ENCODE measurements at places on chromosomes 6 and 20.

DNA sequence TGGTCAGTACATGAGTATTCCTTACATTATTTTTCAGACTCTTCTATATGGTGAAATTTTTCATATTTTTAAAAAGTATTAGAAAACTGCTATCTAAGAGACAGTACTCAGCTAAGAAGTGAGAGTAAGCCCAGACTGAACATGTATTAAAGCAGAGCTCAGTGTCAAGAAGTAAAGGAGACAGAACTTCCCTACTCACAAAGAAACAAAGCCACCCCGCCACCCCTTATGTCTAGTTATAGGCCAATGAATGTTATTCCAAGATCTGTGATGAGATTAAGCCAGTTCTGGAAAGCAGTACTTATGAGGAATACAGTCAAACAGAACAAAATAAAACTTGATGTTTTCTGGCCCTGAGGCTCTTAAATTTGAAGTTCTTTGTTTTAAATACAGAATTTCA is 114.5 kb downstream of the RNGTT start:
- no peak for DNase-seq

DNA sequence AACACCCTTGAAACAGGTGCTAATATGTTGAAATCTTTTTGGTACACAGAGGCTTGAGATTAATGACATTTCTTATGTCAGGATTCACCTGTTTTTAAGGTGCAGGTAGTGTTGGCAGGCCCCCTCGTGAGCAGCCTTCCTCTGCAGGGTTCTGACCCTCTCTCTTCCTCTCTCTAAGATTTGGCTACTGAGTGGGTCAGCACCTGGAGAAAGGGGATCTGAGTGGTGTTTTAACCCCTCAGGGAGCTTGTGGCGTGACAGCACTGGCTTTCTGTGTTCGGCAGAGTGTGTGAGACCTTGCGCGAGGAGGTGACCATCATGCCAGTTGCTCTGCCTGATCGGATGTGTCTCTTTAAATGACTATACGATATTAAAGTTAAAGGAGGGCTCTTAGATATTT is 37.1 kb downstream of the HIVEP1 start:
- DNase-seq, result no peak

DNA sequence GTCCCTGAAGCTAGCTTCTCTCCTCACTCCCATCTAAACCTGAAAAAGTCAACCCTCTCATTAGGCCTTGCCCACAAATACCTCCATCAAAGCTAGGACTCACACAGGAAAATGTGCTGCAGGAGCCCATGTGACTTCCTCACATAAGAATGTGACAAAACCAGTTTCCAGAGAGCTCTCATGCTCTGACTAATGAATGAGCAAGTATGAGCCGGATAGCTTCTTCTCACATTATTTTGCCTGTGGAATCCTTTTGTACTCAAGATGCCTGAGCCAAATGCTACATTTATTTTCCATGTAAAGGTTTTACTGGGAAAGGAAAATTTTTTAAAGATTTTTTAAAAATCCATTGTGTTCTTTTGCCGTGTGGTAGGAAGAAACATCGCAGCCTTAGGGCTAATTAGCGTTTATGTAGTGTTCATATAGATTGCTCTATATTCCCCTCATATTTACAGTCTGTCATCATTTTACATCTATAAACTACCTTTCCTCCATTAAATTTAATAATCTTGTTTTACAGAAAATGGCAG is 68.6 kb upstream of the CCN6 start:
- DNase-seq, result no peak

DNA sequence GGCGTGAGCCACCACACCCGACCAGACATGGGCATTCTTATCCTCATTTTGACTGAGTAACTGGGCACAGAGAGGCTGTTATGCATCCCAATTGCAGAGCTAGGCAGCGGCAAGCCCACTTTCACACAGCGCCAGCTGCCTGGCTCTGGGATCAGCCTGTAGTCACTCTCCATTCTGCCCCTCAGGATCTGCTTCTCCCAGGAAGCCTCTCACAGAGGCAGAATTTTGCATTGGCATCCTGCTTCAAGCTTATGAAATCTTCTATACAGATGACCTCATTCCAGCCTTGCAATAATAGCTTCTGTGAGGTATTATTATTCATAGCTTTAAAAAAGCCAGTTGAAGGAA is 37.0 kb upstream of the IER3 start:
- no peak for DNase-seq

- no peak for DNase-seq
These were observed 202.4 kb downstream of the MOXD1 start for GRCh38 chr6:132198896-132199295.

DNA sequence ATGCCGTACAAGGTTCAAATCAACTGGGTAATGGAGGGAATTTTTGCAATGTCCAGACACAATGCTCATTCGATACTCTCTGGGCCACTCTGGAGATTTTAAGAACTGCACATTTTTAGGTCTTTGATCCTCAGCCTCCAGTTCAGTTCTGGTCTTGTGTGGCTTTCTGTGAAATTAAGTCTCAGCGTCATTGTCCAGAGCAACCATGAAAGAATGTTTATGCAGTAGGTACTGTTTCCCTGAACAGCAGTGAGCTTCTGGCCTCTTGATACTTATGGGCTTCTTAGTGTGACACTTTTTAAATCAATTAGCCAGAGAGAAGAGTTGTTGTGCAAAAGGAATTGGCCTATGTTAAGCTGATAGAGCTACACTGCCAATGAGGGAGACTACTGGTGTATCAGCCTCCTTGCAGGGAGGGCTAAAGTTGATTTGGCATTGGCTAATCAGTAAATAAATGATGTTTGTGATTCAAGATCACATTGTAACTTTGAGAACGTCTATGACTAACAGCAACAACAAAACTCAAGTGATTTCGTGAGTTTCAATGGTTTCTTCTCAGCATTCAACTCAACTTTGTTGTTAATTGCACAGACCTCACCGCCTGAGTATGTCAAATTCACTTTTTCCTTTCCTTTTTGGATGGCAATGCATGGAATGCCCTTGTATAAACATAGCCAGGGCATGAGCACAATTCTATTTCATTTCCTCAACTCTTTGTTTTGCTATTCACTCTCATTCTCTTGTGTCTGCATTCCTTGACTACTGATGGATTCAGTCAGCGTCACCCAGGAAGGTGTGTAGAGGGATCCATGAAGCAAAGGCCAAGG is 85.1 kb downstream of the GJA1 start:
- DNase-seq, result no peak

DNA sequence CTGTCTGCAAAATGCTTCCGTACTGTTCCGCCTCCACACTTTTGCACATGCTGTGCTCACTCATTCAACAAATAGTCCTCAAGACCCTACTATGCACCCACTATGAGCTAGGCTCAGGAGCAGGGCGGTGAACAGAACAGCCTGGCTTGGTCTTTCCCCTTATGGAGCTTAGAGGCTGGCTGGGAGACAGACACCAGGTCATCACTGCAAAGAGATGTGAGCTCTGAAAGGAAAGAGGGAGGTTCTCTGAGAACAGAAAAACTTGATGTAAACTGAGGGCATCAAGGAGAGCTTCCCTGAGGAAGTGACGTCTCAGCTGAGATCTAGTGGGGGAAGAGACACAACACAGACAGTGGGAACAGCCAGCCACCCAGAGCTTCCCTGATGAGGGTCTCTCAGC is 31.0 kb upstream of the TGM2 start:
- no peak for DNase-seq

- DNase-seq, result no peak
These were observed 272.1 kb upstream of the DEFB115 start for GRCh38 chr20:30985386-30985785.

DNA sequence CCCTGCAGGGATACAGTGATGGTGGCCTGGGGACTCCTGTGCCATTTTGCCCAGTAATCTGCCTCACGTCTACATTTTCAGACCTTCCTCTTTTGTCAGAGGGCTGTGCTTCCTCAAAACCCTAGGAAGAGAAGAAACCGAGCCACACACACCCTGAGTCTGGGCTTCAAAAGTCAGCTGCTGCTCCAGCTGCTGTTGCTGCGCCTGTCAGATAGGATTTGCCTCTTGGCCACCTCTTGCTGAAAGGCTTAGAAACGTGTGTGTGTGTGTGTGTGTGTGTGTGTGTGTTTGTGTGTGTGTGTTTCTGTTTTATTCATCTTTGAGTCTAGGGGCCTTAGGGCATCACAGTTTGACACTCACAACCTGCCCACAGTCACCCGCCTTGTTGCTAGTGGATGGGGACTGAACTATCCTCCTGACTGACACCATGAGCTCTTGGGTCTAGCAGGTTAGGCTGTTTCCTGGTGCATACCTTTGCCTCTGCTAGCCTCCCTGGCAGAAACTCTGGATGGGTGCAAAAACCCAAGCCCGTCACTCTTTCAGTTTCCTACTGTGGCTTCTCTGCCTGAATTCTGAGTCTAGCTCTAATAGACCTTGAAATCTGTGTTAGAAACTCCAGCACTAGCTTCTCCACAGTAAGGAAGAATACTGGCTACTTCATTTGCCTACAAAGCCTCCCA is 94.9 kb upstream of the CEP85L start:
- DNase-seq, result no peak

- DNase-seq, result no peak
These were observed 17.9 kb downstream of the SLA2 start for GRCh38 chr20:36628076-36628475.

- DNase-seq, result no peak
These were observed 361.9 kb upstream of the JARID2 start for GRCh38 chr6:14883921-14884320.

DNA sequence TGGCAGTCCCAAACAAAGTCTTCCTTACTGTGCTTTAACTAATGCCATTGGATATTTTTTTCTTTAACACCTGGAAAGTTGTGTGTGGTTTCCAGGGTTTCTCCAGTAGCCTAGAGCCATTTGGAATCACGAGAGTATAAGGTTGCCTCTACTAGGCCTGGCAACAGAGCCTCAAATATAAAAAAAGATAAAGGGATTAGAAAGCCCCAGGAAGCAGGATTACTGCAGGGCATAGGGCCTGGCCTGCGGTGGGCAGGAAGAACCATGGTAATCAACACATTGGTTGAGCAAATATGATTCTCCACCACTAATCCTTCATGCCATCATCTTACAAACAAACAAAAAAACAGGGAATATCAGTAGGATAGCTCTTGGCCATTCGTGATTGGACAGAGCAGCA is 177.8 kb upstream of the GGTLC1 start:
- no peak for DNase-seq

DNA sequence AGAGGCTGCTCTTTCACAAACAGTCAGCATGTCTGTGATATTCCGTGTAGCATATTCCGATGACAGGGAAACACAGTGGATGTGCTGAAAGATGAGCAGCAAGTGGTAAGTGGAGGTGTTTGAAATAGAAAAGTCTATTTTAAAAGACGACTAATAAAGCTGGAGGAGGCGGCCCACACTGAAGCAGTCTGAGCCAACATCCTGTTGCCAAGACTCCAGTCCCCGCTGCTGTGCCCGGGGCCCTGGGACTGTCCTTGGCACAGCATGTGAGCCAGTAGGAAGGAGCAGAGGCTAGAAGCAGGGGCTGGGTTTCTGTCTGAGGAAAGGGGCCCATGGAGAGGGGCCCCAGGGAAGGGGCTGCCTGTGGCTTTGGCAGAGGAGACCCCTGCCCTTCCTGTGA is 351.5 kb upstream of the CHD6 start:
- DNase-seq, result no peak

DNA sequence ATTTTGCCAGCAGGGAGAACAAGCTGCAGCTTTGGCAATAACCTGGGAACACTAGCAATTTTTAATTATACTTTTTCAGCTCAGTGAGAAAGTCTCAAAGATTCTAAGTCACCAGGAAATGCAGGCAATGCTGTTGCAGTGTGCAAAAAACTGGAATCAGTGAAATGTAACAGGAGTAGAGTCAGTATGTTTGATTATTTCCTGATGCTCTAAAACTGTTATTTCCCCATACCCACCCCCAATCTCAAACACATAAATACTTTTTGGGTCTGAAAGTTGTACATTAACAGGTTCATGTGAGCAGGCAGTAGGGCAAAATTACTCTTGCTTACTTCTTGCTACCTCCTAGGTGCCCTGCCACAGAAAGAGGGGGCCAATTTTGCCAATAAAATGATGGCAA is 65.4 kb upstream of the BEND6 start:
- DNase-seq, result no peak

DNA sequence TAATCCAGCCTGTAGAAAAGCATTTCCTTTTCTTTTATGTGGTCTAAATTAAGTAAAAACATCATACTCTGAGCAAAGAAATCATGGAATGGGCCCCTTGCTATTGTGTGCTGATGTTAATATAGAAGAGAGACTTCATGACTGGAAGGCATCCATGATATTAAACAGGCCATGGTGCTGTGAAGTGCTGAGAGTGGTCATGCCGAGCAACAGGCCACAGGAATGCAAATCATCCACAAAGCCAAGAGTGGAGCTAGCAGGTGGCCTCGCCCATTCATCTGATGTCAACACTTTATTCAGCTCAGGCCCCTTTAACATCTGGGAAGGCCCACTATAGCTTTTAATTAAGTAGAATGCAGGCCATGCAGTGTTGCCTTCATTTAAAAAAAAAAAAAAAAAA is 115.2 kb upstream of the HMGCLL1 start:
- no peak for DNase-seq

- DNase-seq, result no peak
These were observed 161.1 kb upstream of the DTNBP1 start for GRCh38 chr6:15823838-15824414.

DNA sequence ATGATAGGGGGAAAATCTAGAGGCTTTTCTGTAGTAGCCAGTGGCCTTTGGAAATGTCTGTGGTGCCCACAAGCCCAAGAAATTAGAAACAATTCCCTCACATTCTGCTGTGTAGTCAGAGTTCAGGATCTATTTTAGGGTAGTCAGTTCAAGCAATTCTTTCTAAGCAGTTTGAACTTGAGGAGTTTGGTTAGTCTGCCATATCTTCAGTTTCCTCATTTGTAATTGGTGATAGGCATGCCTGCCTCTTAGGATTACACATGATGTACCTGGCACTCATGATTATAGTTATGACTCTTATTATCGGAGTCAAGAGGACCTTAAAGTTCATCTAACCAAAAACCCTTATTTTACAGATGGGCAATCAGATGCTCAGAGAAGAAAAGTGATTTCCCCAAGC is 21.2 kb upstream of the MEP1A start:
- DNase-seq, result no peak

- no peak for DNase-seq
These were observed 6.9 kb downstream of the HLA-DPB1 start for GRCh38 chr6:33082702-33083101.

- DNase-seq, result peak; percentile 16
These were observed 382.3 kb downstream of the CD83 start for GRCh38 chr6:14499841-14500240.

Data from small intestine (tissue), 16 donors.